Stimulated activated CD4-positive, alpha-beta T cell treated with anti-CD3 and anti-CD28 coated beads, Interleukin-15, amount 100 ng/mL, for 1 hour (primary cell): ENCODE measurements at places on chromosomes 4 and X.

DNA sequence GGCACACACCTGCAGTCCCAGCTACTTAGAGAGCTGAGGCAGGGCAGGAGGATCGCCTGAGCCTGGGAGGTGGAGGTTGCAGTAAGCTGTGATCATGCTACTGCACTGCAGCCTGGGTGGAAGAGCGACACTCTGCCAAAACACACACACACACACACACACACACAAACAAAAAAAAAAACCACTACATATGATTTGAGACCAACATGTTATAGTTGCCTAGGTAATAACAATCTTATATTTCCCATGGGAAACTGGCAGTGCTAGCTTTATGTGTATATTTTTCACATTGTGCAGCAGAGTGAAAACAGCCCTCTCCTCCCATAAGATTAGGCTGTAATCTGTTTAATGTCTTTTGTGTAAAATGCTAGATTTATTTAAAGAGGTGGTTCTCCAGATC, 3.1 kb upstream of the FAM241A start:
- no peak for DNase-seq

GRCh38 chr4:89258506-89258905, 49.1 kb downstream of the GPRIN3 start:
- no peak for DNase-seq

- DNase-seq: no peak
Observed at GRCh38 chr4:4831825-4832224, 27.6 kb upstream of the MSX1 start.

DNA sequence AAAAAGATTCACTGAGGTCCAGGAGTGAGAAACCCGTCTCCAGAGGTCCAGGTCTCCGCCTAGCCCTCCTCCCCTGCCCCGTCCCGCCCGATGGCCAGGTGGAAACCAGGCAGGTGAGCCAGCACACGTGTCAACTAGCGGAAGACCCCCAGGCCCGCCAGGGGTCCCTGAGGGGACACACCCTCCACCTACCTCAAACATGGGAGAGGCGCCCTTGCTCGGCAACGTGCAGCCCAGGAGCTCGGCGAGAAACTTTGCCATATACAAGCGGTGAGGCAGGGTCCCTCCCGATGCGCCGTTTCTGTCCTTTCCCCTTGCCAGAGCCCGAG, 330.0 kb downstream of the HNRNPD start:
- no peak for DNase-seq

DNA sequence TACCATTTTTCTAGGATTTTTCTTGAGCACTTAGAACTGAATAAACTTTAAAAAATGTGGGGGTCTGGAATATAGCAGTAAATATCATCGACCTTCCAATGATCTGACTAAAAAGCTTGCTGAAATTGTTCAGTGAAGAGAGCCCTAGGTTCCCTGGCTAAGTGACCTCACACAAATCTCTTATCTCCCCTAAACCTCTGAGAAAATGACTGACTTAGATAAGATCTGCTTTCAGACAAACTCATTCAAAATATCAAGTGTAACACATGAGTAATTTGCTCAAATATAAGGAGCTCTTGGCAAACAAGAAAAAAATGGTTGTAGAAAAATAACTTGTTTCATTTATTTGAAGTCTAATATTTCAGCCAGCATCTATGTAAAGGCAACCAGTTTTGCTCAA, 441.7 kb upstream of the SLIT2 start:
- no peak for DNase-seq

DNA sequence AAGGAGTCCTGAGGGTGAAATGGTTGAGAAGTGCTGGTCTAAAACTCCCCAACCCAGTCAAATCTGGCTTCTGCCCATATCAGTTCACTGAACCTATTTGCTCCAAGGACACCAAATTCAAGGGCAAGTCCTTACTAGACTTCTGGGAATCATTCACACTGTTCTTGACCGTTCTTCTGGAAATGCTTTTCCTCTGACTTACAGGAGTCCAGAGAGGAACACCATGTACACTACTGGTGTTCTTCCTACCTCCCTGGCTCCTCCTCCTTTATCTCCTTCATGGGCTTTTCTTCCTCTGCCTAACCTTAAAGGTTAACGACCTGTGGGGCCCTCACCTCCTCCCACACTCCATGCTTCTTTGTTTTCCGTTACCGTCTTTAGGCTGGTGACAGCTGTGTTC, 281.3 kb downstream of the FRMPD4 start:
- DNase-seq: no peak

- no peak for DNase-seq
Observed at GRCh38 chr4:126269106-126269505, 954.4 kb downstream of the FAT4 start.

DNA sequence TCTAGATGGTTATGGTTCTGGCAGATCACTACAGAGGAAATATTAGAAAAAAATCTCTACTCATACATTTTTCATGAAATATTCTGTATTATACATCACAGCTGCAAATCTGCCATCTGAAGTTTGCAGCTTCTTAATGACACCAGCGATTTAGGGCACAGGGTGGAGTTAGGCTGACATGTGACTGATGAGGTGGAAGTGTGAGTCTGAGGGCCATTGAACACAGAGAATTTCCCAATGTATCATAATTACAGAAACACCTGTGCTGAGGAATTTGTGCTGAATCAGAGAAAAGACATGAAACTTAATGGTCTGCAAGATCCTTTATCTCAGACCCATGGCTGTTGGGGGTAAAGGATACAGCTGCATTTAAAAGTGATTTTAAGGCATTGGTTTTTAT, 2025.6 kb upstream of the AGA start:
- no peak for DNase-seq

DNA sequence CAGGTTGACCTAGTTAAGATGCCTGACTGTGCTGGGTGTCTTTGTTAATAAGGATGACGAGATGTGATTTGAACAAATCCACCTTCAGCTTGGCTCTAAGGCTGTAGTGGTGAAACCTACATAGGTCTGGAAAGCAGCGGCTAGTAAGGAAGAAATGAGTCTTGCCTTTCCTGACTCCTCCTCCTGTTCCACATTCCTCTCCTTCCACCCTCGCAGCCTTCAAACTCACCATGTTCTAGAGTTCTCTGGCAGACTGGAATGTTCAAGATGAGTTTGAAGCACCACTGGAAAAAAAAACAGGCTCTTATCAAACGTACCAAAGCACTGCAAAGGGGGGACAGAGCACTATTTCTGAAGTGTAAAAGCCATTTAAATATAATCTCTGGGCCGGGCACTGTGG, 395.4 kb downstream of the BMPR1B start:
- DNase-seq: no peak

- DNase-seq: no peak
Observed at GRCh38 chr4:132860976-132861375, 288.1 kb upstream of the PCDH10 start.

GRCh38 chr4:16125571-16126445, 42.0 kb upstream of the PROM1 start:
- DNase-seq: no peak

- DNase-seq: no peak
Observed at GRCh38 chrX:108304210-108304609, 134.0 kb downstream of the COL4A6 start.

GRCh38 chr4:67928546-67928945, 34.7 kb downstream of the TMPRSS11A start:
- no peak for DNase-seq

DNA sequence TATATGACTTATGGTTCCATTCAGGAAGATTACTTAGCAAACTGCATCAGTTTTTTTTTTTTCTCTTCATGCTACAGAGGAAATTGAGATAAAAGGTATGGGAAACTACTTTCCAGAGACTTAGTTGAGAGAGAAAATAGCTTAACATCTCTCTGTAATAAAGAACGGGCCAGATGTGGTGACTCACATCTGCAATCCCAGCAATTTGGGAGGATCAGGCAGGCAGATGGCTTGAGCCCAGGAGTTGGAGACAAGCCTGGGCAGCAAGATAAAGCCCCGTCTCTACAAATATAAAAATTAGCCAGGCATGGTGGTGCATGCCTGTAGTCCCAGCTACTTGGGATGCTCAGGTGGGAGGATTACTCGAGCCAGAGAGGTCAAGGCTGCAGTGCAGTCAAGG, 271.2 kb upstream of the TENM3 start:
- DNase-seq: no peak

DNA sequence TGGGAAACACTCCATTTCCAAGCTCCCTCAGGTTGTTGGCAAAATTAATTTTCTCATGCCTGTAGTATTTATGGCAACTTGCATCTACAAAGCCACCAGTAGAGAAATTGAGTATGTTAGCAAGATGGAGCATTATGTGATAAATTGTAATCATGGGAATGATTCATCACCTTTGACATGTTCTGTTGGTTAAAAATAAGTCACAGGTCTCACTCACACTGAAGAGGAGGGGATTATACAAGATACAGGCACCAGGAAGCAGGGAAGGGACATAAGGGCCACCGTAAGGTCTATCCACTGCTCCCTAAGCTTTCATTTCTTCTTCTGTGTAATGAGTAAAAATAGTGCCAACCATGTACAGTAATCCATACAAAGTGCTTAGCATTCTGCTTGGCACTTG, 313.0 kb downstream of the GBA3 start:
- no peak for DNase-seq

DNA sequence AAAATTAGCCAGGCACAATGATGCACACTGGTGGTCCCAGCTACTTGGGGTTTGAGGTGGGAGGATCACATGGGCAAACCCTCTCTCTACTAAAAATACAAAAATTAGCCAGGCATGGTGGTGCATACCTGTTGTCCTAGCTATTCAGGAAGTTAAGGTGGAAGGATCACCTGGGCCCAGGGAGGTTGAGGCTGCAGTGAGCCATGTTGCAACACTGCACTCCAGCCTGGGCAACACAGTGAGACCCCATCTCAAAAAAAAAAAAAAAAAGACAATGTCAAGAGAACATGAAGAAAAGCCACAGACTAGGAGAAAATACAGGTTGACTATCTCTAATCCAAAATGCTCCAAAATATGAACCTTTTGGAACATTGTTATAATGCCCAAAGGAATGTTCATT, 153.8 kb downstream of the NEK1 start:
- no peak for DNase-seq

DNA sequence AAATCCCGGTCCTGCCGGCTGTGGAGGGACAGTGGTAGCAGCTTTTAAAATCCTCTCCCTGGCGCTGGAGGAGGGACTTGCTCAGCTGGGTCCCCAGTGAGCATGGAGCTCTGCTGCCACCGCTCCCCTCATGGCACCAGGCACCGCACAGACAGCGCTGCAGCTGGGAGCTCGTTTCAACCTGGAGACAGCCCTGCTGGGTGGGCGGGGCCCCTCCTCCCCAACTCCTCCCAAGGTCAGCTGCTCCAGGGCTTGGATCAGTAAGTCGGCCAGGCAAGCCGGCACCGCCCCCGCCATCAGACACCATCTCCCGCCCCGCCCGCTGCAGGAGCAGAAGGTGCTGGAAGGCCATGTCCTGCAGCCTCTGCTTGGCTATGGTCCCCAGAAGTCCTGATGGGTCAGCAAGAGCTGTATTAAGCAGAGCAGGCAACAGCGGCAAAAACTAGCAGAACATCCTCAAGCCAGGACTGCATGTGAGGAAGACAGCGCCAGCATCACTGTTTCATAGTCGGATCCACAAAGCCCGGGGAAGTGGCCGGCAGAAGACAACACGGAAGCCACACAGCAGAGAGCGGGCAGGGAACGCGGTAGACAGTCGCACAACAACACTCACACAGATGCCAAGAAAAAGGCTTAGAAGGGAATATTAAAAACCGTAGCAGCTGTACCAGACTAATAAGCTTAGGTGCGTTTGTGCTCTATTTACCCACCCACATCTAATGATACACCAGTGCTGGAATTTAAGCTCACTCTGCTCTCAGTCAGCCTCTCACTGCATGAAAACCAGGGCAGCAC, 16.2 kb downstream of the ZFYVE28 start:
- no peak for DNase-seq

- no peak for DNase-seq
Observed at GRCh38 chr4:183349673-183350072, 27.4 kb upstream of the CLDN24 start.

DNA sequence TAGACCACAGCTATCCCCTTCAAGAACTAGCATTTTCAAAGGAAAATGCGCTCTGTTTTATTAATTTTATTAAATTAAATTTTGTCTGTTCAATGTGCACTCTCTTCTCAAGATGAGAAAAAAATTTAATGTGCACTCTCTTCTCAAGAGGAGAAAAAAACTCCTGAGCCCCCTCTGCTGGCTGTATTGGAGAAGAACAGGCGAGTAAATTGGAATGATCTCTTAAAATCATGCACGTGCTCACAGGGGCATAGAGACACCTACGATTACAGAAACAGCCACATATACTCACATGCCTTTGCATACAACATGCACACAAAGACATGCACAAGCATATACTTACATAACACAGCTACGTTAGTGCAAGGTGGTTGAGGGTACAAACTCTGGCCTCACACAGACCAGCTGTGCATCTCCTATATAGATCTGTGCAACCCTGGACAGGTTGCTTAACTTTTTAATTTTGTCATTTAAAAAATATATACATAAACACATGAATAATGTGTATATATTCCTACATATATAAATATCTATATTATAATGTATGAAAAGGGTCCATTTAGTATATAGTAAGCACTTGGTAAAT, 176.2 kb upstream of the CXorf66 start:
- DNase-seq: no peak

DNA sequence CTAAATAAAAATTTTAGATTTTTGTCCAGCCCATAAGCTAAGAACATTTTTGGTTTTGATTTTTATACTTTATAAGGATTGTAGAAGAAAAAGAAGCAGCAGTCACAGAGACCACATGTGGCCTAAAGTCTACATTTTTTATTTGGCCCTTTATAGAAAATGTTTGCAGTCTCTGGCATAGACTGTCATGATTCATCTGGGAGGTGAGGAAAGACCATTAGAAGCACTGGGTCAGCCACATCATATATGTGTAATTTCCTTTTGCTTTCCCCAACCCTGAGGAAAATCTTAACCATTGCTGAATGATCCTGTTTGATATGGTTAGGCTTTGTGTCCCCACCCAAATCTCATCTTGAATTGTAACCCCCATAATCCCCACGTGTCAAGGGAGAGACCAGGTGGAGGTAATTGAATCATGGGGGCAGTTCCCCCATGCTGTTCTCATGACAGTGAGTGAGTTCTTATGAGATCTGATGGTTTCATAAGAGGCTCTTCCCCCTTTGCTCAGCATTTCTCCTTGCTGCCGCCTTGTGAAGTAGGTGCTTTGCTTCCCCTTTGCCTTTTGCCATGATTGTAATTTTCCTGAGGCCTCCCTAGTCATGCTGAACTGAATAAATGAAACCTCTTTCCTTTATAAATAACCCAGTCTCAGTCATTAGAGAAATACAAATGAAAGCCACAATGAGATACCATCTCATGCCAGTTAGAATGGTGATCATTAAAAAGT, 12.1 kb upstream of the COPS4 start:
- no peak for DNase-seq
